ENCODE measurements at places on chromosomes 7 and 10.

DNA sequence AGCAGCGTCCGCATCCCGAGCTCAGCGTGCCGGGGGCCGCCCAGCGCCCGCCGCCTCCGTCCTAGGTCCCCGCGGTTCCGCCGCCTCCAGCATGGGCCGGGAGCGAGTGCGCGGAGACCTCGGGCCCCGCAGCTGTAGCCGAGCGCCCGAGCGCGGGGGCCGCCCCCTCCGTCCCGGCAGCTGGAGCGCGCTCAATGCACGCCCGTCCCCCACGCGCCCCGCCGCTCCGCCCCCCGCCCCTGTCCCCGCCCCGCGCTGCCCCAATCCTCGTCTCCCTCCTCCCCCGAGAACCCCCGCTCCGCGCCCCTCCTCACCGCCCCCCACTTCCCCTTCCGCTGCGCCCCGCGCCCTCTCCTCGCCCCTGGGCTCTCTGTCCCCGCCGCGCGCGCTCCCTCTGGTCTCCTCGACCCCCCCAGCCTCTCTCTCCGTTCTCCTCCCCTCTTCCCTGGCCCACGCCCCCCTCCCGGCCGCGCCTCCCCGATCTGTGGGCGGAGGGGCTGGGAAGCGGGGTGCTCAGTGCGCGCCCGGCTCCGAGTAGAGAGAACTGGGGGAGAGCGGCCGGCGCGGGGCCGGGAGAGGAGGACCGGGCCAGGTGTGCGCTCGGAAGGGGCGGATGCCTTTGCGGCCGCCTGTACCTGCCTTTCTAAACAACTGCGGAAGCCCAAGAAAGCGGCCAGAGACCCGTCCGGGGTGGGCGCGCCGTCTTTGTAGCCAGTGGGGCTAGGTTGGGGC lies at the start of gene VIPR2:
Gene VIPR2, minus strand, starts transcription at position 110 of the 732 bp plus-strand sequence. Its CDS starts 96 bp downstream, at position 14.
- DNase-seq: no peak

GRCh38 chr7:51138123-51139085 lies 178.2 kb downstream of the COBL start:
- DNase-seq: no peak

GRCh38 chr10:121411004-121411403 lies 187.2 kb downstream of the FGFR2 start:
- DNase-seq: no peak

GRCh38 chr10:43311794-43312193 lies 44.9 kb upstream of the RASGEF1A start:
- DNase-seq: no peak

DNA sequence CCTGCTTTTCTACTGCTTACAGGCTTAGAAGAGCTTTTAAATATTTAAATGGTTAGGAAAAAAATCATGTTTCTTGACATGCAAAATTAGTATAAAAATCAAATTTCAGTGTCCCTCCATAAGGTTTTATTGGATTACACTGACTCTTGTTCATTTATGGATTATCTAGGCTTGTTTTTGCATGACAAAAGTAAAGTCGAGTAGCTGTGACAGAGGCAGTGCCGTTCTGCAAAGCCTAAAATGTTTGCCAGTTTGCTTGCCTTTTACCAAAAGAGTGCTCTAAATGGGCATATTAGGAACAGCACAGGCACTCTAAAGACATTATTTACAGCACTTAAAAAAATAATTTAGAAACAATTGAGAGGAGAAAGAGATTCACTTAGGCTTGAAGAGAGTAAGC lies 139.6 kb downstream of the TSPAN12 start:
- DNase-seq: no peak

- no peak for DNase-seq
Observed at GRCh38 chr7:2069472-2069860, 163.3 kb downstream of the MAD1L1 start.

DNA sequence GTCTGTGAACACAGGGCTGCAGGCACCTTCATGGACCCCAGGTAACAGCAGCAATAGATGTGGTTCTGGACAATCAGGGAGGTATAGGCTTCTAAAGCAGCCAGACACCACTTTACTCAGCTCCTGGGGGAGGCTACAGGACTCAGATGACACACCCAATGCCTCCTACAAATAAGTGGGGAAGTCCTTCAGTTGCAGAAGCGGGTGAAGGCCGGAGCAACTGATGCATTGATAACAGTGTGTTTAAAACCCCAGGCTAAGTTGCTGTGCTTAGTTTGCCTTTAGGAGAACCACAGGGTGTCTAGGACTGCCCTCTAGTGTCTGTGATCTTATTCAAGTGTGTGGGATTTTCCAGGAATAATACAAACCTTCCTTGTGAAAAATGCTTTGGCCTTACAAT lies 5.9 kb upstream of the ITGA8 start:
- DNase-seq: peak; percentile 80
